GM23248 (cell line): ENCODE measurements at places on chromosomes 2 and 18.

DNA sequence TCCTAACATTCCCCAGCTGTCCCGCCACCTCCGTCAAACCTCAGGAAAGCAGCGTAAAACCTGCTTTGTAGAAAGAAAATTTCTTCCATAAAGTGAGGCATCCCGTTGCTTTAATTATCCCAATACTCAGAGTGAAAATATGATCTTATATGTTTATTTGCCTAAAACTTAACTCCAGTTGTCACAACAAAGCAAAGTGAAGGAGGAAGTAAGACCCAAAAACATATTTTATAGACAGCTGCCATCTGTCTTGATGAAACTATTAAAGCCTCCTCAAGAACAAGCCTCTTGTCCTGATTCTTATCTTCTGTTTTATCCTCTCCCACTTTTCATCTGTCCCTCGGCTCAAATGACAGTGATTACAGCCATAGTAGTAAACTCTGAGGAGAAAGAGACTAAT lies 28.9 kb upstream of the LPIN2 start:
- no peak for DNase-seq

- no peak for DNase-seq
Measured at GRCh38 chr2:16225071-16225470, 284.7 kb downstream of the MYCN start.

GRCh38 chr2:99504844-99505584 lies 15.2 kb upstream of the REV1 start:
- no peak for DNase-seq

DNA sequence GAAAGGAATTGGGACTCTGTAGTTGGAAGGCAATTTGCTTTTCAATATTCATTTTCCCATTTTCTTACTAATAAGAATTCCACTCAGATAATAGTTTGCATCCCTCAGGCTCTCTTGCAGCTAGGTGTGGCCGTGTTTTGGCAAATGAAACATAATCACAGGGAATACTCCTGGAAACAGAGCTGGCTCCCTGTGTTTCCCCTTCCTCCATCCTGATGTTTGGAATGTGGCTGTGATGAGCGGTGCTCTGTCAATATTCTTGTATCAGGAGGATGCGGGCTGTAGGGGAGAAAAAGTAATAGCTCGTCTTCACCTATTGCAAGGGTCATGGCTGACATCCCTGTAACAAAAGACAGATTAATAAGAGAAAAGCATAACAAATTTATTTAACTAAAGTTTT lies 271.0 kb downstream of the MYCN start:
- DNase-seq = no peak

DNA sequence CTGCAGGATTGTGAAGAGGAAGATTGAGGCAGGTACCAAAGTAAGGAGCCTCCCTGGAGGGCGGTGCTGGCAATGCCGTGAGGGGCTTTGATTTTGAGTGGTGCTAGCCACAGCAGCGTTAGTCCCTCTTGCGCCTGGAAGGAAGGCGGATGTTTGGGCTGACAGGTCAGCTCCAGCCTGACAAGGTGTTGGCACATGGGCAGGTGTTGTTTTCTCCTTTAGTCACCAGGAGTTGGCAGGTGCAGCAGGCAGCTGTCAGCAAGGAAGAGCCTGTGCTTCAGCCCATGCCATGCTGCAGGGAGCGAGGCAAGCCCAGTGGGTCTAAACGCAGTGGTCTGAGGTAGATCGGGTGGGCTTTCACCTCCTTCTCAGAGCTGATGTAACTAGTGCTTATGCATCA lies 8.5 kb downstream of the SEC11C start:
- no peak for DNase-seq
